ENCODE measurements at places on chromosomes 11 and 22.

DNA sequence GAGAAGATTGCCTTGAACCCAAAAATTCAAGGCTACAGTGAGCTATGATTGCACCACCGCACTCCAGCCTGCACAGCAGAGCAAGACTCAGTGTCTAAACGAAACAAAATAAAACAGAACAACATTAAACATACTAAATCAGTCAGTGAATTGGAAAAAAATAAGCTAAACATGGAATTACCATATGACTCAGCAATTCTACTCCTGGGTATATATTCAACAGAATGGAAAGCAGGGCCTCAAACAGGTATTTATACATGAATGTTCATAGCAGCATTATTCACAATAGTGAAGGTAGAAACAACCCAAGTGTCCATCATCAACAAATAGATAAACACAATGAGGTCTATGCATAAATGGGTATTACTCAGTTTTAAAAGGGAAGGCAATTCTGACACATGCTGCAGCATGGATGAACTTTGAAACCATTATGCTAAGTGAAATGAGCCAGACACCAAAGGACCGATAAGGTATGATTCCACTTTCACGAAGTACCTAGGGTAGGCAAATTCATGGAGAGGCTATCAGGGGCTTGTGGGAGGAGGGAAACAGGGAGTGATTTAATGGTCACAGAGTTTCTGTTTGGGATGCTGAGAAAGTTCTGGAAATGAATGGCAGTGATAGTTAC, 15.5 kb downstream of the NTM start:
- DNase-seq: no peak

- DNase-seq: no peak
These were observed 19.0 kb downstream of the MYBPC3 start for GRCh38 chr11:47333526-47333845.

GRCh38 chr11:41578421-41579051, 119.1 kb upstream of the LRRC4C start:
- DNase-seq: no peak

- DNase-seq: peak; percentile 45
These were observed 23.2 kb downstream of the CAPN1 start for GRCh38 chr11:65204646-65205601.

- no peak for DNase-seq
These were observed 247.6 kb upstream of the ANO3 start for GRCh38 chr11:26084313-26084712.

GRCh38 chr22:34877506-34877905, 188.5 kb upstream of the ISX start:
- DNase-seq: no peak

DNA sequence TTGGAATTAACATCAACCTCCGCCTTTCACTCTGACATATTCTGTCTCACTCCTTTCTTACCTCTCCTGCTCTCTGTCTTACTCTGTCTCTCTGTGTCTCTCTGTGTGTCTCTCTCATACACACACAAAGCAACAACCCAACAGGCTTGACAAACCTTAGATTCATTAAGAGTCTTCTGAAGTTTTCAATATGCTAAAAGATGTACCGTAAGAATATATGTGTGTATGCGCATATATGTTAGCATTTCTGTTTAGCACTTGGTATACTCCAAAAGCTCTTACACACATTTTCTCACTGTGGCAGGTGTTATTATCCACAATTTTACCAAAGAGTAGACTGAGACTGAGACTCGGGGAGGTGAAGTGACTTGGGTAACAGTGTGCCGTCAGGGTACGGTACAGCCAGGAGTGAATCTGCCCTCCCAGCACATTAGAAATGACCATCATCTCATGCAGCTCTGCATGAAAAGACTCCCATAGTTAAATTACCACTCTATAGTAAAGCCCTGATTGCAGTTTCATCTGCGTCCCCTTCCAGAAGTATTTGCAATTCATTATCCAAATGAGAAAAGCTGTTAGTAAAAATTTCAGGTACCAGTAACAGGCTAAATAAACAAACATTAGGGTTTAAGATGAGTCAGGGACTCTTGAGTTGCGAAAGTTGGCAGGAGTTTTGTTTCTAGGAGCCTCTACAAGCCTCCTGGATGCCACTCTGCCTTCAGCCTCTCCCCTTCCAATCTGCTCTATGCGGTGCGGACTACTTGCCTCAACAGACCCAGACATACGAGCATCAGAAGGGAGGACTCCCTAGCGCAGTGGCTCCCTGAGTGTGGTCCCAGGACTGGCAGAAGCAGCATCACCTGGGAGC, 195.2 kb upstream of the TMEM45B start:
- peak; percentile 13 for DNase-seq

DNA sequence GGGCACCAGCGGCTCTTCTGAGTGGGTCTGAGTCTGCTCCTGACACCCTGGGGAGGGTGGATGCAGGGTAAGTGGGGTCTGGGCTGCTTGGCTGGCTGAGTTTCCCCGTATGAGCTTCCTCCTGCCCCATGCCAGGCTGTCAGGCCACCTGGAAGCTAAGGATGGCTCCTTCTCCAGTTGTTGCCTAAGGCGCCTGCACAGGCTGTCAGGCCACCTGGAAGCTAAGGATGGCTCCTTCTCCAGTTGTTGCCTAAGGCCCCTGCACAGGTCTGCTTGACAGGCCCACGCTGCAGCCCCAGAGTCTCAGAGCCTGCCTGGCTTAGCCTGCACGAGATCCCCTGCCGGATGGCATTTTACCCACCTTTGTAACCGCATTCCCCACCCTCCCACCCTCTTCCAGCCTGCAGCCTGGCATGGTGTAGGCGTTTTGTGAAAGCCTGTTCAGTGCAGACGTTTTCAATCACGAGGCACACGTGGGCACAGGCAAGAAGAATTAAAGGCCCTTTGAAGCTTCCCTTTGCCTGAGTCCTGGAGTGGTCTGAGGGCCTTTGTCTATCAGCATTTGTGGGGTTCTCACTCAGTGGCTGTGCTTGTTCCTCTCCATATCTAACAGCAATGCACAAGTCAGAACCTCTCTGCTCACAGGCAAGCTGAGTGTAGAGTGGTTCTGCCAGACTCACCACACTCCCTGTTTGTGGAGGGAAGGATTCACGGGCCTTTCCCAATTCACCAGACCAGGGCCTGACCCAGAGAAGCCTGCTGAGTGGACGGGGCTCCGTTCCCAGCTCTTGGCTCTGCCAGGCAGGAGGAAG, 40.2 kb upstream of the B3GAT1 start:
- no peak for DNase-seq

DNA sequence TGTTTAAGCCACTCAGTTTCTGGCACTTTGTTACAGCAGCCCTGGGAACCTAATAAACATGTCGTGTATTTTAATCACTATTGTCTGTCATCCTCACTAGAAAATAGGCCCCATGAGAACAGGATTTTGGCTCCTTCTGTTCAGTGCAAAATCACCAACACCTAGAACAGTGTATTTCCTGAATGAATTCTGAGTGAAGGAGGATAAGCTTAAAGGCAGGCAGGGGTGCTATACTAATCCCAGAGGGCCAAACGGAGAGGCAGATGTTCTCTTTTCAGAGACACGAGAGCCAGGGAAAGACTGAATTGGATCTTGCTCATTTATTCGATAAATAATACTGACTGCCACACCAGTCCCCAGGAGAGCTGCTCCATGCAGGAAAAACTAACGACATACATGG, 10.4 kb downstream of the SMCO4 start:
- DNase-seq: no peak

DNA sequence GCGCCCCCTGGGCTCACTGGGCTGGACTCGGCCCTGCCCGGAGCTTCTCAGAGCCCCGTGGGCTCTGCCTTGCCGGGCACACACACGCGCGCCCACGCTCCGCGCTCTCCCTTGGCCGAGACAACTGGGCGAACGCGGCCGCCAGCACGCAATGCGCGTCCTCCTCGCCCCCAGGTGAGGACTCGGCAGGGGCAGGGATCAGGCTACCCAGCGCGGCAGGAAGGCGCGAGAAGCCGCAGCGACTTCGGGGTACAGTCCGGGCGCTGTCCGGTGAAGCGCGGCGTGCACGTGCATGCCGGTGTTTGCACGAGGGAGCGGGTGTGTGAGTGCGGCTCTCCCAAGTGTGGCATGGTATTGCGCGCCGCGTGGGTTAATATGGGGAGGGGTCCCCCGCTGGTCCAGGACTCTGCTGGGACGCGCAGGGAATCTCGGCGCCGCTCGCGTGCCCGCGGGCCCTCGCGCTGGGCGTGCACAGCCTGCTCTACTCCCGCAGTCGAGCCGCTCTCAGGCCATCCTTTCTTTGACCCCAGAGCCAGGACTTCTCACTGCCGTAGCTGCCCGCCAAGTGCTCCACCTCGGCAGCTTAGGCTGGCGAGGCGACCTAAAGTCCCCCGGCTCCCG, 5.4 kb downstream of the WNT7B start:
- no peak for DNase-seq

GRCh38 chr11:70528046-70528793, 129.9 kb downstream of the CTTN start:
- DNase-seq: no peak

- peak; percentile 13 for DNase-seq
These were observed 12.6 kb upstream of the UCP2 start for GRCh38 chr11:73995247-73995646.

DNA sequence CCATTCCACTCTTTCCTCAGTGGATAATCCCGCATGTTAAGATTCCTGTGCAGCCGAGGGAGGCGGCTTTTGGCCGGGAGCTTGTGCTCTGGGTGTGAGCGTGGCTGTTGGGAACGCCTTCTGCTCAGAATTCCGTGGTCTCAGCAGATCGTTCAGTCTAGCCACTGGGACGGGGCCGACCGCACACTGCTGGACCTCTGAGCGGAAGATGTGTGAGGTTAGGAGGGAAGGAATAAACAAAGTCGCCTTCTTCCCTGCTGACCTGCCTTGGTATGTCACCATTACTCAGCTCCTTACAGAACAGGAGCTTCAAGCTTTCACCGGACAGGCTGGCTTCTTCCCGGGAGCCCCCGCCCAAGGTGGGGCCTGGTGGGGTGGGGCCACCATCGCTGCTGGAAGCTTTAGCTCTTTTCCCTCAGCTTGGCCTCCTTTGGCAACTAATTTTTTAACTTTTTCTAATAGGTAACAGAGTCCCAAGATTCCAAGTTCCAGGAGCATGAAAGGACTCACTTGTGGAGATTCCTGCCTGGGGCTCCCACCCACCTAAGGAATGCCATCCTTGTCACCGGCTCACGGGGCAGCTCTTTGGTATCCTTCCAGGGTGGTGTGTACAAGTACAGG, 22.5 kb upstream of the SEPTIN5 start:
- peak; percentile 76 for DNase-seq

DNA sequence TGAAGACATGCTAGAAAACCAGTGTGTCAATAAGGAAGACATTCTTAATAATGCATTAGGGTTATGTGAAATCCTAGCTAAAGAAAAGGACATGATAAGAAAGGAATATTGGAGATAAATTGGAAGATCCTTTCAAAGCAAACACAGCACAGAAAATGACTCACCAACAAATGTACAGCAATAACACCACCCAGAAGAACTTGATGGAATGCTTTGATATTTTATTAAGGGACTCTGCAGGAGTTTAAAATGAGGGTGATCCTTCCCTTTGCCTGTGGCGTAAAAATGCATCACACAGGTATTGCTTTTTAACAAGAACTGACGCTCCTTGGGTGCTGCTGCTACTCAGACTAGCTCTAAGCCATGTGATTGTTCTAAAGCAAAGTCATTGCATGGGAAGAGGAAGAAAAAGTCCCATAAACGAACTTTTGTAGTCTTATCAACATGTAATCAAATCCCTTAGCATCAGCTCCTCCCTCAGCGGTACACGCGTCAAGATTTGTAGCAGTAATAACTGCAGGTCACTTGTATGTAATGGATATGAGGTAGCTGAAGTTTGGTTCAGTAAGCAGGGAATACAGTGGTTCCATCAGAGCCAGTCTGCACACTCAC, 48.4 kb upstream of the EED start:
- no peak for DNase-seq

- no peak for DNase-seq
These were observed 844.3 kb upstream of the TENM4 start for GRCh38 chr11:80284946-80285785.

All from ELR (cell line).